K562 (cell line): ENCODE measurements at places on chromosomes 7 and 10.

- DNase-seq, result peak; percentile 33
Observed at GRCh38 chr10:73060738-73061635, 35.7 kb downstream of the P4HA1 start.

GRCh38 chr7:83876593-83876992, 227.7 kb upstream of the SEMA3E start:
- DNase-seq, result no peak

DNA sequence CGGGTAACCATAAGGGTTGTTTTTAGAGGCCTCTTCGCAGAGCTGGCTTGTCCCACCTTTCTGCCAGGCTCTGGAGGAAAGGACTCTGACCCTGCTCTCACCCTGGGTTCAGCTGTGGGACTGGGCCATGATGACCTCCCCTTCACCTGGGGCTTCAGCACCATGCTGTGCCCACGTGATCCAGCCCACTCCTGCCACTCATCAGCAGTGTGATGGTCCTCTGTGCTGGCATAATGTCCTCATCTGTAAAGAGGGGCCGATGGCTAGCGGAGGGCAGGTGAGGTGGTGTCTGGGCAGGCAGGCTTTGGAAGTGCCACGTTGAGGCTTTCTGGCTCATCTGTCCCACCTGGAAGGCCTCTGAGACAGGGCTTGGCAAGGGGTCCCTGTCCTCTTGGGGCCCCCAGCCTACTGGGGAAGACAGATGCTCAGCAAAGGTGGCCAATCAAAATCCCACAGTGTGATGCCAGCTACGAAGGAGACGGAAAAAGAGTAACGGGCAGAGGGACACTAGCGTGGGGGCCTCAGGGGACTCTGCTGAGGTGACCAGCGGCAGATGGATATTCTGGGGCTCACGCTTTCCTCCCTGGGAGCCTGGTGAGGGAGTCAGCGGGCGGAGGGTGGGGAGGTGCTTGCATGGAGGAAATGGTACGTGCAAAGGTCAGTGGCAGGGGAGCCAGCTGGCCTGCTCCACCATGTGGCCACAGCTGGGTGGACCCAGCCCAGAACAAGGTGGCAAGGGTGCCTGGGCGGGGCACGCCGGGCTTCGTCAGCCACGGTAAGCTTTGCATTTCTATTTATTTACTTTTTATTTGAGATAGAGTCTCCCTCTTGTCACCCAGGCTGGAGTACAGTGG, 5.4 kb downstream of the LRWD1 start:
- no peak for DNase-seq

DNA sequence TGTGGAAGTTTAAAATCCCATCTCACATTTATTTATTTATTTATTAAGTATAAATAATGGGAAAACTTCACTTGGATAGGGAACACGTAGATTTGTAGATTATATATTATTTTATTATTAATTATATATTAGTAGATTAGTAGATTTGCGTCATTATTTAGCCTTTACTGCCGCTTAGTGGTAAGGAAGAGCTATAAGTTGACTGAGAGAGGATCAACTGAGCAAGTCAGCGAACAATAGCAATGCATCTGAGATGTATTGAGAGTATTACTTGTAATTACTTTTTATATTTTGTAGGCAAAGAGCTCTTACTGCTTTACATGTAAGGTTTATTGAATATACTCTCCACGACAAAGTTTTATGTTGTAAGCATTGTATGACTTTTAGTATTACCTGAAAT, 244.5 kb upstream of the ANKRD30A start:
- no peak for DNase-seq

DNA sequence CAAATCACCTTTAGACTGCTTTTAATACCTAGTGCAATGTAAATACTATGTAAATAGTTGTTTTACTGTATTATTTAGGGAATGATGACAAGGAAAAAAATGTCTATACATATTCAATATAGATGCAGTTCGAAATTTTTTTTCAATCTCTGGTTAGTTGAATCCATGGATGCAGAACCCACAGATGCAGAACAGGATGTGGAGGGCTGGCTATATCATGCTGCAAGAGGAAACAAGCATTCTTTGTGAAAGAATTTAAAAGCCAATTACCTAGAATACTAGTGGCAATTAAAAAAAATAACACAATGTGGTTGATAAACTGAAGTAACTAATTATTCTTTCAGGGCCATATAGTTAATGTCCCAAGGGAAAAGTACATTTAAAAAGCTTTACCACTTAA, 170.4 kb downstream of the ZNF438 start:
- no peak for DNase-seq

- DNase-seq, result no peak
Observed at GRCh38 chr7:148588670-148589131, 1.9 kb upstream of the C7orf33 start.
